ENCODE measurements at places on chromosomes 16 and 17.

DNA sequence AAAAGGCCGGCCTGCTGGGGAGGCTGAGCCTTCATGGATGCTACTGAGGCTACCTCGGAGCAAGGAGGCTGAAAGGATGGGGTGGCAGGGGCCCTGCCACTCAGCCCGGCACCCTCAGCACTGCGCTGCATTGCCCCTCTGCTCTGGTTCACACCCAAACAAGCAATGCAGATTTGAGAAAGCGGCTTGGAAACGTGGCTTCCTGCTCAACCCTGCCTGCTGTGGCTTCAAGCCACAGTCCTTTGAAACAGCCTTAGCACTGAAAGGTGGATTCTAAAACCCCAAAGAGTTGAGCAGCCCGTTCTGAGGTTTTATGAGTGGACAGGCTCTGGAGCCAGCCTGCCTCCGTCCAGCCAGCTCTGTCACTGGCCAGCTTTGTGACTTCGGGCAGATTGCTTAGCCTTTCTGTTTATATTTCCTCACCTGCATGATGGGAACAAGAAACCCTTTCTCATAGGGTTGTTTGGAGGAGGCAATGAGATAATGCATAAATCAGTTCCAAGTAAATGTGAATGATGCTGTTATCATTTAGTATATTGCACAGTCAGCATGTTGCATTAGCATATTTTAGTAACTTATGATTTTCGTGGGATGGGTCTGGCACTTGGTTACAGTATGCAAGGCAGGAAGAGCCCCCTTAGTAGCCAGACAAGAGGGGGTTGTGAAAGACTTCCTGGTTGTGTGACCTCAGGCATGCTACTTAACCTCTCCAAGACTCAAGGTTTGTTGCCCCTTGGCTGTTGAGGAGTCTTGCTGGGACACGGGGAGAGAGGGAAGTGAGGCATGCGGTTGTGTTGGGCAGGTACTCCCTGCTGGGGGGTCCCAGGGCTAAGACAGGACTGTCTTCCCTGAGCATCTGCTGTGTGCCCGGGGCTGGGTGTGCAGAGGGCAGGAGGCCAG lies 23.6 kb downstream of the CRISPLD2 start:
- DNase-seq, result no peak

DNA sequence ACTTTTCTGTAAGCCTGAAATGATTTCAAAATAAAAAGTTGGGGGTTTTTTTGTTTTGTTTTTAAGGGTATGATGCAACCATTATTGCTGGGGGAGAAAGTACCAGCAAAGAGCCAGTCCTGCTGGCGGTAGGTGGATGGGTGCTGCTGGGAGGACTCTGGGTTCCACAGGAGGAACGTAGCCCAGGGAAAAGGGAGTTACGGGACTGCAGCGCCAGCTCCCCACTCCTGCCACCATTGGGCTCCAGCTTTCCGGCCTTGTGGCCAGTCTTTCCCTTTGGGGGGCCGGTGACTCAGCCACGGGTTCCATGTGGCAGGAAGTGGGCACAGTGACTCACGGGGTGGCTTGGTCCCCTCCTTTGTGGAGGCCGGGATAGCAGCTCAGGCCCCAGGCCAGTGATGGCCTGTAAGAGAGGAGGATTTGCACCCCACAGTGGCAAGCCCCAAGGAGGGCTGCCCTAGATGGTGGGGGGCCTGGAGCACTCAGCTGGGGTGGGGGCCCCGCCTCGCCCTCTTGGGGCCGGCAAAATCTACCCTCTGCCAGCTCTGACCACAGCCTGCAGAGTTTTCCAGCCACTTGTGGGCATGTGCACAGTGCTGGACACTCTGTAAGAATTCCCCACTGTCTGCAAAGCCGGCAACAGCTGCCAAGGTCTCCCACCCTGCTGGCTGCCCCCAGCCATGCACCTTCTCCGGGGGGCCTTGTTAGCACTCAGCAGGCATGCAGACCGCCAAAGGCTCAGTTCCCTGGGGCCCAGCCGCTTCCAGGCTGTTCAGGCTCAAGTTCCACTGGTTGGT lies 30.4 kb downstream of the SOCS3 start:
- no peak for DNase-seq

DNA sequence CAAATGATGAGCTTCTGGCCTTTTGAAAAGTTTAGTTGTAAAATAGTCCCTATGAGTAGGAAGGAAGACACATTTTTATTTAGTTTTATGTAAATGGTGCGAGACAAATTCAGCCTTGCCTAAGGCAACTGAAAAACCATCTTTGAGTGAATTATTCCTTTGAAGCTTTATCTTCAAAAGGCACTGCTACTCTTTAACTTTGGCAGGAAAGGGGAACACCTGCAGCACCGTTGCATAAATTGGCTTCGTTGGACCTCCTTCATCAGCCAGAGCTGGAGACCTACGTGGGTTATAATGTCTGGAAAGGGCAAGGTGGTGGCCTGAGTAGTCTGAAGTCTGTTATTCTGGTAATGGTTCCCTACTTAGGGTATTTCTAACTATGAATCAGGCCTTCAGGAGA lies 373.5 kb downstream of the KCNJ2 start:
- DNase-seq, result no peak

- DNase-seq, result no peak
These were observed 38.4 kb downstream of the ERN1 start for GRCh38 chr17:64091571-64091970.

GRCh38 chr16:67240506-67240905 lies 6.8 kb downstream of the FHOD1 start:
- no peak for DNase-seq

- DNase-seq, result no peak
These were observed 18.5 kb upstream of the TMIGD1 start for GRCh38 chr17:30352240-30352814.
